NCI-H2029 treated with DMSO at 0.1 percent for 48 hours (cell line): ENCODE measurements at places on chromosomes 4 and X.

GRCh38 chr4:12827966-12828365 lies 656.2 kb downstream of the RAB28 start:
- DNase-seq: no peak

- no peak for DNase-seq
Observed at GRCh38 chr4:109690690-109691410, 12.4 kb downstream of the CASP6 start.

GRCh38 chr4:74181219-74181618 lies 23.3 kb downstream of the MTHFD2L start:
- no peak for DNase-seq

- DNase-seq: no peak
Observed at GRCh38 chrX:40087425-40088298, 10.1 kb downstream of the BCOR start.

DNA sequence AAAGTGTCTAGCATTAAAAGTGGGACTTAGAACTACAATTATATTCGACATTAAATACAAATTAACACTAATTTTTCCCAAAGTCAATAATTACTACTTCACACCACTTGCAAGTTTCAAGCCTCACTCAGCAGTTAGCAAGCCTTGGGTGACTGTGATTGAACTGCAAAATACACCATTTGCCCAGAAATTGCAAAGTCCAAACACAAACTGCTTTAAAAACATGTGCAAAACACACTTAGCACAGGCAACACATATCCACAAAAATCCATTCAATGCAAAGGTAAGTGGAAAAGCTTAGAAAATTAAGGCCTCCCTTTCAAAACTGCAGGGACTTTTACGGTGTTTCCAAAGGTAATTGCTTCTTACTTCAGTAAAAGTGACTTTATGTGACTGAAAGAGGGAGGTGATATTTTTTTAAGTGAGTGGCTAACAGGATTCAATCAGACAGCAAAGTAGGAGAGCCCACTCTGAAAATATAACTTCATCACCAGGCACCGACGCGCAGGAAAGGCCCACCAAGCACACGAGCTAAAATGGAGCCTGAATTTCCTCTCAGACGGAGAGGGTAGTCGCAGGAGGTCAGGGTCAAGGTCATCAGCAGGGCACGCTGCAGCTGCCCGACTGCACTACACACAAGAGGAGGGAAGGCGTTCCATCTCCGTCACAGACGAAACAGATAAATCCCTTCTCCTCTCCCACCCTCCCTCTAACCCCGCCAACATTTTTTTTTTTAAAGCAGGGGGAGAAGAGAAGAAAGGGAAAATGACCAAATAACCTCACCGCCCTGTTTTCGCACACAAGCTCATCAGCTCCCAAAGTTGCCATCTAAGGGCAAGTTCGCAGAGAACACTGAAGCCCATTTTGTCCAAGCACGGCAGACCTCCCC lies 3.1 kb downstream of the ZNF827 start:
- no peak for DNase-seq

- no peak for DNase-seq
Observed at GRCh38 chrX:47558436-47558835, 2.6 kb upstream of the ARAF start.

DNA sequence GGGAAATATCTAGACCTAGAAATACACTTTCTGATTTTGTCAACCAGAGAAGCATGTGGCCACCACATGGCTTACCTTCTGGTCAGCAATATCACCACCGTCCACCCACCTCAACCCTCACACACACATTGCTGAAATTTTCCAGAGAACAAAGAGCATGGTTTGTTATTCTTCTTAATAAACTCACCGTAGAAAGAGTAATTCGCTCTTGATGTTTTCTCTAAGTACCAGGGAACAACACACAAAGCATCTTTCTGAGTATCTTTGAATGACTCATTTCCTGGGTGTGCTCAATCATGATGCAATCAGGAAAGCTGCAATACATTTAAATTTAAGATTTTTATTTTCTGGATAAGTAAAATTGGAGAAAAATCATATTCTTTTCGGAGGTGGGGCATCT lies 24.7 kb upstream of the LRAT start:
- no peak for DNase-seq
